ENCODE measurements at places on chromosomes 16 and 17.

GRCh38 chr17:47800686-47801085 lies 20.9 kb downstream of the OSBPL7 start:
- no peak for DNase-seq

GRCh38 chr17:887551-888209 lies 91.9 kb downstream of the NXN start:
- no peak for DNase-seq

DNA sequence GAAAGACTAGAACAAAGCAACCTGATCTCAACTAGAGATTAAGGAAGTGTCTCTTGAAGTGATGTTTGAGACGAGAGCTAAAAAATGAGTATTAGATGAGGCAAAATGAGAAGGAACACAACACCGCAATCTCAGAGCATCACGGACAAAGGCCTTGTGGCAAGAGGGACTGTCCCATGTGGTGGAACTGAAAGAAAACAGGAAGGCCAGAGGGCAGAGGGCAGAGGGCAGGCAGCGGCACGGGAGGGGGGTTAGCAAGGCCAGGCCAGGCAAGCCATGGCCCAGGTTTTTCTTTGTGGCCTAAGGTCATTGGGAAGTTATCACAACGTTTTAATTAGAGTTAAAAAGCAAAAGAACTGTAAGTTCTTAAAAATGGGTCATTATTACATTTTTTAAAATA lies 22.5 kb downstream of the RPA1 start:
- DNase-seq: no peak

GRCh38 chr16:24170407-24170806 lies 85.7 kb upstream of the CACNG3 start:
- no peak for DNase-seq

DNA sequence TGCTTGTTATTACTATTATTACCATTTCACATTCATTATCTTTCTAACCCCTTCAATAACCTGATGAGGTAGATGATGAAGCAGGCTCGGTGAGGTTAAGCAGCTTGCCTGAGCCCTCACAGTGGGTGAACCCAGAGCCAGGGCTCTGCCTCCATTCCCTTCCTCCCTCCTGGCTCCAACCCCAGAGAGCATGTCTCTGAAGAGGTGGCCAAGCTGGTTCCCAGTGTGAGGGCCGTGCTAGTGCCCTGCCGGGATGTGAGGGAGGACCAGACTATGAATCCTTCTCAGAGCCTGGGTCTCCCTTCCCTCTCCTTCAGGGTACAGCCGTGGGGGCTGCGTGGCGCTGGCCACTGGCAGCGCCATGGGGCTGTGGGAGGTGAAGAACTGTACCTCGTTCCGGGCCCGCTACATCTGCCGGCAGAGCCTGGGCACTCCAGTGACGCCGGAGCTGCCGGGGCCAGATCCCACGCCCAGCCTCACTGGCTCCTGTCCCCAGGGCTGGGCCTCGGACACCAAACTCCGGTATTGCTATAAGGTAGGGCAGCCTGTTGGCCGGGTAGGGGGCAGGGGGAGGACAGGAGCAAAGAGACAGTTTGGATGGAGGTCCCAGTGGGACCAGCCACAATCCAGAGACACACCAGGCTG lies 49.6 kb downstream of the MRC2 start:
- no peak for DNase-seq

DNA sequence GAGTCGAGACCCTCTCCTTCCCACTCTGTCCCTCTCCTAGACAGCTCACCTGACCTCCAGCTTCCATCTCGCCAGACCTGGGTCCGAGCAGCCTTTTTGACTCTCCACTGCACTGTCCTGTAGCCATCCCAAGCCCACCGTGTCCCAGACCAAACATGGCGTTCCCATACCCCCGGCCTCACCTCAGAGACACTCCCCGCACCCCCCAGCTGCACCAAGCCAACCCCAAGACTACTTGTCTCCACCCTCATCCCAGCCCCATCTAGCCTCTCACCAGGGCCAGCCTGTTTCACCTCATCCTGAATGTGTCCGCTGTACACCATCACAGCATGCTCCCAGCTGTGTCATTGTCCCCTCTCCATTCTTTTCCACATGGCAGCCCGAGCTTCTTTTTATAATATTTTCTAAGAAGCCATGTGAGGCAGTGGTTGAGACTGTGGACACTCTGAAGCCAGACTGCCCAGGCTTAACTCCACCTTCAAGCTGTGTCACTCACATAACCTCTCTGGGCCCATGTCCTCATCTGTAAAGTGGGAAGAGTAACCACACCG lies 1.5 kb downstream of the MYO15A start:
- DNase-seq: no peak

DNA sequence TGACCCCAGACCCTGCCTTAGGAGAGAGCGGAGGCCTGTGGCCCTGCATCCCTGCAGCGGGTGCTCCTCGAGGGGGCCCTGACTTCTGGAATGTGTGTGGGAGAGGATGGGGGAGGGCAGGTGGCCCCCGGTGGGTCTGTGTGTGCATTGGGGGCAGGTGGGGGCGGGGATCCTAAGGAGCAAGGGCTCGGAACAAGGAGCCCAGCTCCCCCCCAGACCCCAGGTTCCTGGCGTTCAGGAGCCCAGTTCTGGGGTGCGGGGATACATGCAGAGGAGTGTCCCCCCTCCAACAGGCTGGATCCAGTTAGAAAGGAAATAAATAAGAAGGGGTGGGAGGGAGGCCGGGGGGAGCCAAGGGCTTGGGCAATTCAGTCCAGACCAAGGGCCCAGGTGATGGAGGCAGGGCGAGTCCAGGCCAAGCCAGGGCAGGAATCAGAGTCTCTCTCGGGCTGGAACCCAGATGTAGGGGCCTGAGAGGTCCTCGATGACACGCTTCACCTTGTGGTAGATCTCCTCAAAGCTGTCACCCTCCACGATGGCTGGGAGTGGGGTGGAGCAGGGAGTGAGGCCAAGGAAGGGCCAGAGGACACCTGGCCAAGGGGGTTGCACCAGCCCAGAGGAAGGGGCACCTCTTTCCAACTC lies 11.2 kb upstream of the ASGR1 start:
- no peak for DNase-seq

GRCh38 chr17:81050645-81051625 lies 16.0 kb downstream of the BAIAP2 start:
- DNase-seq: no peak

DNA sequence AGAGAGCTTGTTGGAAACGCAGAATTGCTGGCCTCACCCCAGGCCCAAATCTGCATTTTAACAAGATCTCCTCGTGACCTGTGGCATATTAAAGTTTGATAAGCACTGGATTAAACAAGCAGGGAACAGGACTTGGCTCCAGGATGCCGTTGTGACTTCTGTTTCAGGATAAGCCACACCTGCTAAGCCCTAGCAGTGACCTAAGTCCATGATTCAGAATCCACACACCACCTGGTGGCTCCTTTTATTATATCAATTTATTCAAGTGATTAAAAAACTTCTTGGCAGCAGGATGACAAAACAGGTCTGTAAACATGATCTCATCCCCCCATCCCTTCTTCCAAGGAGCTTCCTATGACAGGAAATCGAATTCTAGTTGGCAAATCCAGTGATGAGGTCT lies 9.1 kb downstream of the NAGPA start:
- DNase-seq: no peak

- DNase-seq: no peak
Observed at GRCh38 chr17:73989671-73990070, 213.8 kb upstream of the RPL38 start.

- DNase-seq: no peak
Observed at GRCh38 chr16:85906349-85906748, 7.4 kb downstream of the IRF8 start.

GRCh38 chr17:17568772-17569195 lies 22.7 kb downstream of the PEMT start:
- DNase-seq: peak; percentile 53

DNA sequence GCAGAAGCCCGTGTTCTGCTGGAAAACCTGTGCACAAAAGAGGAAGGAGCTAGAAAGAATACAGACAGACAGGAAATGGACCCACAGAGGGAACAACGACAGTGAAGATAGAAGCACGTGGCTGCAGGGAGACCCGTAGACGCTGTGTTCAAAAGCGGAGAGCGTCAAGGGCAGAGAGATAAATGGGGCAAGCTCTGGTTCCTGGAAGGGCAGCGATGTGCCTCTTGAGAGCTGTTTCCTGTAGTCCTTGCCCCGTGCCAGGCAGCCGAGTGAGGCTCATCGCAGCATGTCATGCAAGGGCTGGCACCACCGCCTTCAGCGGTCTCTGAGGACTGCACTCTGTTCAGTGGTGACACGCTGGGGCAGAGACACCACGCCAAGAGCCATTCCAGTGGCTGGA lies 43.6 kb upstream of the CACNG5 start:
- DNase-seq: no peak

DNA sequence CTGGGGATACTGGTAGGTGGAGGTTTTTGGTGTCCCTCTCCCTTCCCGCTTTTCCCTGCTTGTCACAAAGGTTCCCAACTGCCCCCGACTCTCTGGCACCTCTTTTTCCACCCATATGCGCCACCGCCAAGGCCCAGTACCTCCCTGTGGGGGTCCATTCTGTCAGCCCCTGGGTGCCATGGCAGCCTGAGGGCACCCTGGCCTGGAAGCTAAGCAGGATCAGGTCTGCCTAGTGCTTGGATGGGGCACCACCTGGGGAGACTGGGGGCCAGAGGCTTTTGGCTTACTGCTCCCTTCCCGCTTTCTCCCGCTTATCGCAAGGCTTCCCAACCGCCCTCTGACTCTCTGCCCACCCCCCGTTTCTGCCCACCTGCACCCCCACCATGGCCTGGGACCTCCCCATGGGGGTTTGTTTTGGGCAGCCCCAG lies 2286.4 kb downstream of the TP53TG3F start:
- no peak for DNase-seq

DNA sequence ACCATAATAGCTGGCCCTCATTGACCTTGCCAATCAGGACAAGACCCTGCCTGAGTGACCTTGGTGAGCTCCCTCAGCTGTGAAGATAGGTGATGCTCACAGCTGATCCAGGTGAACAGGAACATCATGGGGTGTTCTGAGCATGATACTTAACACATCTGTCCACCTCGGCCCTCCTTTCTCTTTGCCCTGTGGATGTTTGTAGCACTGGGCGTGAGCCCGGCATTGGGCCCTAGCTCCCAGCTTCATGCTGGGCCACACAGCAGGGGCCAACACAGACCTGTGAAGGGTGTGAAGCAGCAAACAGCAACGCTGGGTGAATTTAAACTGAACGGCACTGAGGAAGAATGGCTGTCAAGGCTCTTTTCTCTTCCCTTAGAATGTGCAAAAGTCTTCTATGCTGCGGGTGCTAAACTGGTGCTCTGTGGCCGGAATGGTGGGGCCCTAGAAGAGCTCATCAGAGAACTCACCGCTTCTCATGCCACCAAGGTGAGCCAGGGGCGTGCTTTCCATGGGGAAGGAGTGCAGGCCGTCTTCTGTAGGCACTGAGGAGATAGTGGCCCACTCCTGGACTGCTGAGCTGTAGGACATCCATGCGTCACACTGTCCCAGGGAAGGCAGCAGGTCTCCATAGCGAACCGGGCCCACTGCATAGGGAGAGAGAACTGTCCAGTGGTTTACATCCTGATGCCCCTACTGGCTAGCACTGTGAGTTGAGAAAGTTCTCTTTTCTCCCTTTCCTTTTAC lies 35.9 kb downstream of the TMEM11 start:
- DNase-seq: no peak

- no peak for DNase-seq
Observed at GRCh38 chr16:11099672-11100205, 155.4 kb downstream of the CLEC16A start.

- DNase-seq: no peak
Observed at GRCh38 chr16:59899940-59900339, 1165.8 kb upstream of the GOT2 start.

- DNase-seq: no peak
Observed at GRCh38 chr16:87528690-87529579, 36.1 kb upstream of the ZCCHC14 start.

- peak; percentile 65 for DNase-seq
Observed at GRCh38 chr17:57114085-57114673, 29.1 kb downstream of the AKAP1 start.

DNA sequence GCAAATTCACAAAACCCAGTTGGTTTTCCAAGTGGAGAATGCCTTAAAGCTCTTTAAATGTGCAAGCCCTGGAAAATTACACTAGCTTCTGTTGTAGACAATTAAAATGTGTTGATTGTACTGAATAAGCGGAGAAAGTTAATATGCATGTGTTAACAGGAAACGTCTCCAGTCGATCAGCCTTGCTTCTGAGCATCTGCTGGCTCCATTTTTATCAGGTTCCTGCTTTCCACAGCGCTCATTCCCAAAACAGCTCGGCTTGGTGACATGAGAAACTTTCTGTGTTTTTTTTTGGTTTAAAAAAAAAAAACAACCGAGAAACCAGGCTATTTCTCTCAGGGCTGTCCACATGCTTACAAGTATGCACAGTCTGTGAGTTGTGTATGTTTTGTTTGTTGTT lies 60.7 kb downstream of the VPS35L start:
- no peak for DNase-seq

- DNase-seq: no peak
Observed at GRCh38 chr16:21702276-21702675, 38.5 kb downstream of the OTOA start.

GRCh38 chr17:48351911-48352332 lies 78.1 kb downstream of the SKAP1 start:
- no peak for DNase-seq

GRCh38 chr17:76783146-76783545 lies 45.2 kb downstream of the MFSD11 start:
- no peak for DNase-seq

DNA sequence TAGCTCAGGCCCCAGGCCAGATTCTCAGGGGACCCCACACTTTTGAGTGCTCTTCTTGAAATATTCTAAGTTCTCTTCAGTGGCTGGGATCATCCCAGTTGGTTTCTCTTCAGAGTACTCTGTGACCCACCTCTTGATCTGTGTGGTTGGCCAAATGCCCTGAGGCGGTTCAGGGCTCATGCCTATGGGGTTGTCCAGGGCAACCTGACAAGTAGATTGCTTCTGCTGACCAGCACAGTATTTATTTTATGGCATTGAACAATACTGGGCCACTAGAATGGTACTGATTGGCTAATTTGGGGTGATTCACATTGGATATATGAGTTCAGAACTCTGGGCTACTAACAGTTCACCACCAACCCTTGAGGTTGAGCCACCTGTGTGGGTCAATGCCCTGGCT lies 7.4 kb upstream of the GOSR2 start:
- DNase-seq: no peak

DNA sequence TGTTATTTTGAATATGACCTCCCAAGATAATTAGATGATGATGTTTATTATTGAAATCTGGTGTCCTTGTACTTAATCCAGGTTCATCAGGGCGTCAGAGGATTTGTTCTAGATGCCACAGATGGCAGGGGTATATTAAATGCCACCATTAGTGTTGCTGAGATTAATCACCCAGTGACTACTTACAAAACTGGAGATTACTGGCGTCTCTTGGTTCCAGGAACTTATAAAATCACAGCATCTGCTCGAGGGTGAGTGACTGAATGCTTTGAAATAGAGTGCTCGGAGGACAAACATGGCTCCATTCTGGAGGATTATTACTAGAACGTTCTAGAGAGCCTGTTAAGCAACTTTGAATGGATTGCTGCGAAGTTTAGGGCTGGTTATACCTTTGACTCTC lies 33.5 kb upstream of the GOSR1 start:
- no peak for DNase-seq

GRCh38 chr16:78576941-78577340 lies 477.5 kb downstream of the WWOX start:
- DNase-seq: no peak

Data from stimulated activated CD4-positive, alpha-beta T cell treated with anti-CD3 and anti-CD28 coated beads, Interleukin-12 subunit alpha, Interleukin-12 subunit beta, amount 100 ng/mL, for 4 hours (primary cell).